Breast epithelium (tissue), 4 donors: ENCODE measurements at places on chromosomes 2 and 18.

- DNase-seq = no peak
Measured at GRCh38 chr2:201256082-201256481, 4.3 kb upstream of the CASP8 start.

- no peak for DNase-seq
Measured at GRCh38 chr2:8146132-8147005, 535.5 kb upstream of the ID2 start.

DNA sequence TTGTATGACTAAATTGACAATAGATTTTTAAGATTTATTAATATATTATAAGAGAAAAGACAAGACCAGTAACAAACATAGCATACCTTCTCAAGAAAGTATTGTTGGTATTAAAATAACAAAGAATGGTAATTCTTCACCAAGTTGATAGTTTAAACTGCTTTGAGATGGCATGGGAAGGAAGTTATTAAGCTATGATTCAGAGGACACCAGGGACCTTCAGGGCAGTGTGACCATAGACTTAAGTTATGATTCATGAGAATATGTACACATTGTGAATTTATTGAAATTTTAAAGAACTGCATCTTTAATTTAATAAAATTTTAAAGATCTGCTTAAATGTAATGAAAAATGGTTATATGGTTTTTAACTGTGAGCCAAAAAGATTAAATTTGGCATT is 205.7 kb downstream of the DSEL start:
- DNase-seq = no peak

DNA sequence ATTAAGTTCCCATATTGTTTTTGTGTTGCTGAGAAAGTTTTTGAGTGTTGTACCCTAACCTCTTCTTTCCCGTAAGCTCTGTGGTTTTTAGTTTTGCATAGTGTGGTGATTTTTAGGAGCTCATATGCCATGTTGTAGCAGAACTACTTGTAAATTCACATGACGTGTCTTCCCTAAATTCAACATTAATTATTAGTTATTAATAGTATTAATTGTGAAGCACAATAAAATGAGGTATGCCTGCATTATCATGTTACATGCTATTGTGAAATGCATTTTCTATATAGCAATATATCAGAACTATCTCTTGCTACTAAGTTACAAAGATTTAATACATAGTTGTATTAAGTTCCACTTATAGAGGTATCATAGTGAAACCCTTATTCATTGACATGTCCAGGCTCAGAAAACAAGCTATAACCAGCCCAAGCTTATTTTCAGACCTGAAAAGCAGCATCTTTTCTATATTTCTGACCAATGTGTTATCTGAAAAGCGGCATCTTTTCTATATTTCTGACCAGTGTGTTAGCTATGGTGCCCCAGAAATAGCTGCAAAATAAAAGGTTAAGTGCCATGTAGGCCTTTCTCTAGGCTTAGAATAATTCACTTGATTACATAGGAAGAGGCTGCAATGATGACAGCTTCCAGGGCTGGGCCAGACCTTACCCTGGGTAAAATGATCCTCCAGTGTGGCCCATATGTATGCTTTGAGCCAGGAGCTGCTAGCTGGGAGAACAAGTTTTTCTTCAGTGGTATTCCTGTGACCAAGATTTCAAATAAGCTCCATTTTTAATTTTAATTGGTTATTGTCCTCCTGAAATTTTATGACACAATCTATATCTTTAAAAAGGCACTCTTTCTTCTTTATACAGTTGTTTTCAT is 21.6 kb downstream of the EPAS1 start:
- no peak for DNase-seq
